ENCODE measurements at places on chromosomes 4 and X.

DNA sequence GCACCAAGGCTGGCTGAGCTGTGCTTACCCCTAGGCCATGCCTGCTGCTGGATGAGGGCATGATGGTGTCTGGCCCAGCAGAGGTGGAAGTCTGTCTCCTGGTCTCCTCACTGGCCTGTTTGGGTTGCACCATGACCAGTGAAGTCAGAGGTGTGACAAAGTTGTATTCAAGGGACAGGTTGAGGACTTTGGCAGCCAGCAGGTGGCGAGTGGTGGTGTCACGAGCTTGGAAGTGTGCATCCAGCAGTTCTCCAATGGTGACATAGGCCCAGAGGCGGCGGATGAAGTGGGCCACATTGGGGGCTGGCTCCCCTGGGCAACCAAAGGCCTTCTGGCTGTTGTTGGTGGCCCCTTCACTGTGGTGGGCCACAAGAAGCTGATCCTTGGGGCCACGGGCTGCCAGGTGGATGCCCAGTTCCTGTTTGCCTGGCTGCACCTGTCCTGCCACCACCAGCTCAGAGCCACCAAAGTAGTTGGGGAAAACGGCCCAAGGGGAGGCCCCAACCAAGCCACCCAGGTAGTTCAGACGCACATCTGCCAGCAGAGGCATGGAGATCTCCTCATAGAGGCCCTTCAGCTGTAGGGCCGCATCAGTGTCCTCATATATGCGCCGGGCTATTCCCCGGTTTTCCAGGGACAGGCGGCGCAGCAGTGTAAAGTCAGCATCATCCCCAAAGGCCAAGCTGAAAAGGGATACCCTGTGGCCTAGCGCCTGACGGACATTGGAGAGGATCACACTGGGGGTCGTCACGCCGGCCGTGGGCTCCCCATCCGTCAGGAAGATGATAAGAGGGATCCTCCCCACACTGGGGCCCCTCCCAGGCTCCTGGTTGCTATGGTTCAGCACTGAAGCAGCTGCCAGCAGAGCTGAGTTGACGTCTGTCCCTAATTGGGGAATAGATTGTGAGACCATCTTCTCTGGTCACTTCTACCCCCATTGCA, 39.7 kb downstream of the ITIH6 start:
- no peak for DNase-seq

DNA sequence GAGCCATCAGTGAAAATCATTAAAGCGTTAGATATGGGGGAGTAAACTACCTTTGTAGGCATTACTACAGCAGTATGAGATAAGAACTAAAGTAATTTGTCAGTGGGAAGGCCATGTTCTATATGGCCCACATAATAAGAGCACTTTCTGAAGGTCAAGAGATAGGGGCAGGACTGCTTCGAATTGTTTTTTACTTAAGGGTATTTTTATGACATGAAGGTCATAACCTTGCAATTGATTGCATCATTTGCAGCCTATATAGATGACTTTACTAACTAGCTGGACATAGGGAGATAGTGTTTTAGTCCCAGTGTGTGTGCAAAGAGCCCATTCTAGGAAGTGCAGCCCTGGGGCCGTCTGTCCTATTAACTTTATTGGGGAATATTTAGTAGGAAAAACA, 23.6 kb upstream of the GC start:
- DNase-seq: no peak

- DNase-seq: no peak
Observed at GRCh38 chrX:1528186-1528883, 8.7 kb downstream of the P2RY8 start.

DNA sequence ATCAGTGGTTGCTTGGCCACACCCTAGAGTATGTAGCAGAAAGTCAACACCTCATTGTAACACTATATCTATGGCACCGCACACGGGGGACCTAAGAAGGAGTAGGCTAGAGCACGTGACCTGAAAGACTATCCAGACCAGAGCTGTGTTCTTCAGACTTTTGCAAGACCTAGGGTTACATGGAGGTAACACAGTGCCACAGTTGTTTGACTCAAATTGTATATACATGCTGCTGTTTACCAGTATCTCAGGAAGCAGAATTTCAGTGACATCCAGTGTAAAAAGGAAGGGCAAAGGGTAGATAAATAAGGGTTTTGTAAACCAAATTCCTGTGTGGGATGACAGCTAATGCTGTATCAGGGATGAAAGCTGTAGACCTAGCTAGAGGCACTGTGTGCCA, 30.2 kb downstream of the PNMA6A start:
- DNase-seq: no peak

- no peak for DNase-seq
Observed at GRCh38 chrX:30308263-30309138, 689 bp downstream of the NR0B1 start.

GRCh38 chrX:40213092-40213491, 115.3 kb upstream of the BCOR start:
- no peak for DNase-seq

- peak; percentile 38 for DNase-seq
Observed at GRCh38 chr4:38452009-38452408, 212.0 kb upstream of the KLF3 start.

- DNase-seq: no peak
Observed at GRCh38 chrX:87409113-87409841, 108.3 kb upstream of the KLHL4 start.

- DNase-seq: no peak
Observed at GRCh38 chrX:100376576-100376975, 33.5 kb downstream of the PCDH19 start.

DNA sequence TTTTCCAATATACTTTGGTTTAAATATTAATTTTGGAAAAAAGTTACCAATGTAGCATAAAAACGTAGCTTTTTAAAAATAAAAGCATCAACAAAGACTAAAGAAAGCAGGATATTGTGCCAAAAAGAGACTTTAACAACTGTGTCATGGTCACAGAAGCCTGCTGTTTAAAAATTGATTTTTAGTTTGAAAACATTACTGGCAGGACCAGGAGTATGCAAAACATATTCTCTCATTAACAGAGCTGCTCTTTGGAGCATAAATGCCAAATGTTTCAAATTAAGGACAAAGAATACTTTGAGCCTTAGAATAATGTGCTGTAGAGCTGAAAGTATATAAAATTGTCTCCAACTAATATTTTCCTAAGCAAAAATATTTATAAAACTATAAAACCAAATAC, 279.0 kb downstream of the ARAP2 start:
- no peak for DNase-seq

DNA sequence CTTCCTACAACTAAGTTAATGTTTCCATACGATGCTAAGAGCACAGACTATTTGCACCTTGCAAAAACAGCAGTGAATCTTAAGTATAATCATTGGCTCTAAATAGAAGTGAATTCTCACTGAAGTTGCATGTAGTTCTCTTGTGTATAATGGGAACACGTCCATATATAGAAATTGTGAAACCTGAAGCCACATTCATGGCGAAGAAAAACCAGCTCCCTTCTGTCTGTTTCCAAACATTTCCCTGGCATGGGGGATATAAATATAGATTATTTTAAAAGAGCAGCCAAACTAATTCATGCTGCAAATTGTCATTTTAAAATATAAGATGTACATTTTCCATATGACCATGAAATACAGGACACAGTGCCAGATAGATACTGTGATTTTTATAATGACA, 71.1 kb downstream of the TRAM1L1 start:
- no peak for DNase-seq

DNA sequence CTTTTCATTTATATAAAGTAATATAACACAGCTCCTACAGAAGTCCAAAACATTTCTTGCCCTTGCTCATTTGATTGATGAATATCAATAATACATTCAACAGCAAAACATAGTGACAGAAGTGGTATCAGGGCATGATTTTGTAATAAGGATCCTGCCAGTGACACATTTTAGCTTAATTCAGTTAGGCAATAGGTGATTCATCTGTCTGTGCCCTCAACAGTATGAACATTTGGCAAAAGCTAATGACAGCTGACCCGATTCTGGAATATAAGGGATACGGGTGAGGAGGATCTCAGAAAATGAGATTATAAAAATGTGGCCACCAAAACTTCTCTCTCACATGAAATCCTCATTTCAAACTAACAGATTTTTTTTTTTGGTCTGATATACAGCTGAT, 294.0 kb downstream of the CAMK2D start:
- no peak for DNase-seq

- DNase-seq: no peak
Observed at GRCh38 chr4:35138449-35138848, 1105.9 kb downstream of the ARAP2 start.

GRCh38 chr4:120977435-120977997, 55.0 kb upstream of the PRDM5 start:
- DNase-seq: peak; percentile 25

GRCh38 chr4:6963139-6963611, 53.5 kb downstream of the TBC1D14 start:
- no peak for DNase-seq

GRCh38 chrX:78838709-78839108, 91.2 kb downstream of the LPAR4 start:
- DNase-seq: no peak

DNA sequence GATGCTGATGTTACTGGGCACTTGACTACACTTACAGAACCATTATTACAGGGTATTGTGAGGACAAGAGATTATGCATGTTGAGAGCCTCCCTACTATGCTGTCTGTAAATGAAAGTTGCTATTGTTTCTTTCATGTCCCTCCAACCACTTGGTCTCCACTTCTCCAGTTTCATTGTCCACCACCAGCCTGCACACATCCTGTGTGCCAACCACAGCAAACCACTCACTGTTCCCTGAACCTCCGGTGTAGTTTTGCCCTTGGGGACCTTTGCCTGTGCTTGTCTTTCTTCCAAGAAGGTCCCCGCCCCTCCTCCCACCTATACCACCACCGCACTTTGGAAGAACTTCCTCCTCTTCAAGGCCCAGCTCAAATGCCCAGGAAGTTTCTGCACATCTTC, 43.1 kb upstream of the AFF2 start:
- DNase-seq: no peak

DNA sequence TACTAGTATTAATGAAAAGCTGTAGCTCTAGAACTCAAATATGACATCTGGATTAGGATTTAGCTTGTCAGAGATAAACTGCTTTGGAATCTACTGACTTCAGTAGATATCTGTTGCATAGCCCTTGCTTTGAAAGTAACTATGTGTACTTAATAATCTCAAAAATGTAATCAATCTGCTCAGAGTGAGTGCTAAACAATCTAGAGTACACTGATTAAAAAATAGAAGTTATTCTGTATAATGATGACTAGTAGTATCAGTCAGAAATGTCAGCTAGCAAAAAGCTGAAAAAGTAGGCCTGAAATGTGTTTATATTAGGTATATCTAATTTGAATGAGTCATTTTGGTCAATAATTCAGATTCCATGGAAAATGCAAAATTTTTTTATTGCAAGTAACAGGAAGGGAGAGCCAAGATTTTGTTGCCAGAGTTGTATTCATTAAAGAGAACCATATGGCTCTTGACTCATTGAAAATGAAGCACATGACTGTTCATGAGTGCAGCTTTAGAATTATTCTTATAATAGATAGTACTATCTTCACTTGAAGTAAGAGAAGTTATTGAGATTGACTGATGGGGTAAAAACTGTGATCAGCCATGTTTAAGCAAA, 20.0 kb downstream of the CLCN3 start:
- DNase-seq: no peak
